NCI-H1436 (cell line): ENCODE measurements at places on chromosomes 3 and 15.

GRCh38 chr3:42498791-42499477, 3.5 kb upstream of the VIPR1 start:
- DNase-seq = no peak

GRCh38 chr3:190543671-190544070, 29.8 kb downstream of the IL1RAP start:
- no peak for DNase-seq

- DNase-seq = no peak
Observed at GRCh38 chr3:79018671-79019136, 749.1 kb downstream of the ROBO1 start.

- no peak for DNase-seq
Observed at GRCh38 chr15:49387471-49387870, 35.6 kb upstream of the FGF7 start.

GRCh38 chr3:128991355-128991895, 2.5 kb downstream of the CFAP92 start:
- no peak for DNase-seq

DNA sequence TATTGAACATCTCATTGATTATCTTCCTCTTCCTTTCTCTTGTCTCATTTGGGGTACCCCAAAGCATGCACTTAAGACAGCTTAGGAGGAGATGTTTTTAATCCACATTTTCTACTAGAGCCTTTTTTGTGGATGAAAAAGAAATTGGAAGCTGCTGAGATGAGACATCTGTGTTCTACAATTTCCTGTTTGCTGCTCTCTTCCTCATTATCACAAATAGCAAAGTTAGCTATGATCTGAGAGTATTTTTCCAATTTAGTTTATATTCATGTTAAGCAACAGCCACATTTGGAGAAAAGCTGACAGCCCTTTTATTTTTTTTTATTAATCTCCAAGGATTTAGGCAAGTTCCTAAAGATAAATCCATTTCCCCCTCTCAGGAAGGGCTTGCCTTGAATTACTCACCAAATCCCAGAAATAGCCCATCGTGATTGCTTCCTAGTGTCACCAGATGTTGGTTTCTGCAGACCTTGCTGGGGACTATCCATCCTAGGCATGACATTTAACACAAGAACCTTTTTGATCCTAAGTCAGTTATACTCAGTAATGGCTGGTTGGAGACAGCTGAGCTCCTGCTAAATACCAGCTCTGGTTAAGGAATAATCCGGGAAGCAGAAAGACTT, 70.8 kb upstream of the FILIP1L start:
- DNase-seq = no peak
